ENCODE measurements at places on chromosomes 1 and 21.

DNA sequence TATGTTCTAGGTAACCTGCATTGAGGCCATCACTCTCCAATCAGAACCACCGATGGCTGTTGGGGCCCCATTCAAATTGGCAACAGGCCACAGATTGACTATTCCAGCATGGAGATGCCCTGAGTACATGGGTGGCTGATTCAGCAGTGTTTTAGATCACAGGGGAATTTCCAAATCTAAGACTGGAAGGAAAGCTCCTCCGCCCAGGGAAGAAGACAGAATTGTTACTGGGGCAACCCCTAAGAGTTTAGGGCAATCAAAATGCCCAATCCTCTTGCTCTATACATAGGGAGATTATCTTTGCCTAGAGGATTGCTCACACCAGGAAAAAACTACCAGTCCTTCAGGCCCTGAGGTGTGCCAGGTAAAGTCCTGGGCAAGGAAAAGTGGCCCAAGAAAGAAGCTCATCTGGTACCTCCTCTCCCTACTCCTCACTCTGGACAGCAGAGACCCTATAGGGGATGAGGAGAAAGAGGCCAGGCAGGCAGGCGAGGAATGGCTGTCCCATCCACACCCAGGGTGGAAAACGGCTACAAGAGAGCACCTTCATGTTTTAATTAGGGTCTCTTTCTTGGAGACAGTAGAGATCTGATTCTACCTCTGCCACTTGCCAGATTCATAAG is 5.8 kb downstream of the S100A8 start:
- no peak for DNase-seq

DNA sequence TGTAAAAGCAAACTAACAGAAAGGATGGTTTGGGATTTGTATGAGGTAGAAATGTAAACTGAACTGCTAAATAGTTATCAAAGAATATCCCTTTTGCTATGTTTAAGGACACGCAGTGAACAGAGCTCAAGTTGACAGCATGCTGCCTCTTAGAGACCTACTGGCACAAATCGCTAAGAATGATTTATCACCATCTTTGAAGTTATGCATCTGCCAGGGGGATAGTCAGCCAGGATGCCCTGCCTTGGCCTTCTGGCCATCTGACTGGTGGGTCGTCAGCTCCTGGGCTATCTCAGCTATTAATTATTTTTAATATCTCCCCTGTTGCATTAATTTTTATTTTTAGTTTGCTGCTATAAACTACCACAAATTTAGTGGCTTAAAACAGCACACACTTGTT is 334.8 kb upstream of the KAZN start:
- no peak for DNase-seq

GRCh38 chr1:2072109-2072806 is 22.0 kb downstream of the PRKCZ start:
- DNase-seq = no peak

DNA sequence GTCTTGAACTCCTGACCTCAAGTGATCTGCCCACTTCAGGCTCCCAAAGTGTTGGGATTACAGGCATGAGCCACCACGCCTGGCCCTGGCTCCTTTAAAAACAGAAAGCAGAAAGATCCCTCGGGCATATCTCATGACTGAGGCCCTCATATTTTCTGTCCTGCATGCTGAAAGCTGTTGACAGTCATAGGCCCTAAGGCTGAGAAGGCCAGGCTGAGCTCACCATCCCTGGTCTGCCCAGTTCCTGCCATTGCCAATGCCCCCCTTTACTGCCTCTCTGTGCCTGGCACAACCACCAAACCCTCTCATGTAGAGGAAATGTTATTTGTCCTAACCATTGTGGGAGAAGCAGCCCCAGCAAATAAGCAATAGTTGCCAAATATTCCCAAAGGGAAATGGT is 12.7 kb downstream of the CD34 start:
- no peak for DNase-seq

DNA sequence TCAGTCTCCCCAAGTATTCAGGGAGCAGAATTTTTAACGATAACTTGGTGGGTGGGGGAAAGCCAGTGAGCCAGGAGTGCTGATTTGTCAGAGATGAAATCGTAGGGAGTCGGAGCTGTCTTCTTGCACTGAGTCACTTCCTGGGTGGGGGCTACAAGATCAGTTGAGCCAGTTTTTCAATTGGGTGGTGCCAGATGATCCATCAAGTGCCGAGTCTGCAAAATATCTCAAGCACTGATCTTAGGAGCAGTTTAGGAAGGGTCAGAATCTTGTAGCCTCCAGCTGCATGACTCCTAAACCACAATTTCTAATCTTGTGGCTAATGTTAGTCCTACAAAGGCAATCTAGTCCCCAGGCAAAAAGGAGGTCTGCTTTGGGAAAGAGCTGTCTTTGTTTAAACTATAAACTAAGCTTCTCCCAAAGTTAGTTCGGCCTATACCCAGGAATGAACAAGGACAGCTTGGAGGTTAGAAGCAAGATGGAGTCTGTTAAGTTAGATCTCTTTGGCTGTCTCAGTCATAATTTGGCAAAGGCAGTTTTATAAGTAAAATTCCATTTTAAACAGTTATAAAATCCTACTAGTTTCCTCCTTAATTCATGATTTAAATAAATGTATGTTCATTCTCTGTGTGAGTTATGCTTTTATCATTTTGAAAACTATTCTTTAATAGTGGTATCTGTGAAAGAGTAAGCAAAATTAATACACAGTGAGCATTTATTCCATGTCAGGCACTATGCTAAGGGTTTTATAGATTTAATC is 51.7 kb downstream of the SLC16A1 start:
- DNase-seq = peak; percentile 91

- DNase-seq = no peak
Observed at GRCh38 chr1:182993746-182994145, 29.5 kb upstream of the LAMC1 start.

Measured in hematopoietic multipotent progenitor cell treated with erythropoietin and hydrocortisone succinate and interleukin-3 and kit ligand, for 8 days (in vitro differentiated cells).